ENCODE measurements at places on chromosomes 1 and 21.

GRCh38 chr1:117760485-117760884, 154.6 kb downstream of the TENT5C start:
- no peak for DNase-seq

DNA sequence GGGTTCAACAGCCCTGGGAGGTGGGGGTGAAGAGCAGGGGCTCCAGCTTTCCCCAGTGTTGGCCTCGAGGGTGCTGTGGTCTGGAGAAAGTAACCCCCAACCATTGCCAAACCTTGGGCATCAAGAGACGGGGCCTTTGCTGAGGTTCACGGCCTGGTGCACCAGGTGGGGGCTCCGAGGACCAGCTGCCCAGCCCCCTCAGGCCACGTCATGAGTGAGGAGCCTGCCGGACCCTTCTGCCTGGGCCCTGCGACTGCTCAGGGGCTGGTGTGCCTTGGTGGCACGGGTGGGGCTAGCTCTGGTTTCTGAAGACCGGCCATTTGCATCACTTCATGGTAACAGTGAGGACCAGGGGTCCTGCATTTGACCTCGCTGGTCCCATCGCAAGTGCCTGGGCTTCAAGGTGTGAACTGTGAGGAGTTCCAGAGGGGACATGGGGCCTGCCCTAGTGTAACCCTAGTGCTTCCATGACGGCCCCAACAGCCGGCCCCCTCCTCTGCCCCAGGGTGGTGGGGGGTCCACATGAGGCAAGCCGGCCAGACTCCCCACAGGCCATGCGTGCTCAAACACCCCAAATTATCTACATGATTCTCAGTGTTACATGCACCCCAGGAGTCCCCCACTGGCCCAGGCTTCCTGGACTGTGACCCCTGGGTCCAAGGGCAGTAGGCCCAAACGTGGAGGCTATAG, 13.5 kb downstream of the MORN1 start:
- no peak for DNase-seq

DNA sequence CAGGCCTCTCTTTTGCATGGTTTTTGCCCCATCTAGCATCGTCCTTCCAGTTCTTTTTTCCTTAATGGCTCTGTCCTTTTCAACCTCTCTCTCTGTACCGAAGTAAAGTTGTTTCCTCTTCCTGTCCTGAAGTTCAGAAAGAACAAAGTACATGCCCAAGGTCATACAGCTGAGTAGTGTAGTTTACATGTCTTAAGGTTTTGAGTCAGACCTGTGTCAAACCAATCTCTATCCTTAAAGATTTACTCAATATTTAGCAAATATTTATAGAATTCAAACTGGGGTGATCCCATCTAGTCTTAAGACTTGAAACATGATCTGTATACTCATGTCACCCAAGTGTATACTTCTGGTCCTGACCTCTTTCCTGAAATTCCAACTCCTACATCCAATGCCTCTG, 118.7 kb upstream of the SGIP1 start:
- DNase-seq, result no peak

- no peak for DNase-seq
Observed at GRCh38 chr1:118298397-118298796, 113.4 kb upstream of the SPAG17 start.

All from RCC 7860 (cell line).